NCI-H1694 treated with DMSO at 0.1 percent for 48 hours (cell line): ENCODE measurements at places on chromosomes 6 and 20.

DNA sequence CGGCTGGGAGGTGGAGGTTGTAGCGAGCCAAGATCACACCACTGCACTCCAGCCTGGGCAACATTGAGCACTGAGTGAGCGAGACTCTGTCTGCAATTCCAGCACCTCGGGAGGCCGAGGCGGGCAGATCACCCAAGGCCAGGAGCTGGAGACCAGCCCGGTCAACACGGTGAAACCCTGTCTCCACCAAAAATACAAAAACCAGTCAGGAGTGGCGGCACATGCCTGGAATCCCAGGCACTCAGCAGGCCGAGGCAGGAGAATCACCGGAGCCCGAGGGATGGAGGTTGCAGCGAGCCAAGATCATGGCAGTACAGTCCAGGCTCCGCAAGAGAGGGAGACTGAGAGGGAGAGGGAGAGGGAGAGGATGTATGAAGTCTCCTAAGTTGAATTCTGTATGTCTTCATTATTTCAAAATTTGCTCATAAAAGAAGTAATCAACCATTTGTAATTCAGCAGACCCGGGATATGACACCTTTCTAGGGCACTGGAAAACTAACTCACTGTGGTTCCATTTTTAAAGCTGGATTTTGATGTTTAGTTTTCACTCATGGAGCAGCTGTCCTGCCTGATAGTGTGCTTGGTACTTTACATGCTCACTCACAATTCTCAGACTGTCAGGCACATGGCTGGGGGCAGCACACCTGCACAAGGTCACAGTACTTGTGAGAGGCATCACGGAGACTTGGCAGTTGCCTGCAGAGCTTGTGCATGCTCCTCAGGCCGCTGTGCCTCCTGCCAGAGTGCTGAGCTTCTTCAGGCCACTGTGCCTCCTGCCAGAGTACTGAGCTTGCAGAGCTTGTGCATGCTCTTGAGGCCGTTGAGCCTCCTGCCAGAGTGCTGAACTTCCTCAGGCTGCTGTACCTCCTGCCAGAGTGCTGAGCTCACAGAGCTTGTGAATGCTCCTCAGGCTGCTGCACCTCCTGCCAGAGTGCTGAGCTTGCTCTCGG, 106.2 kb downstream of the ERMARD start:
- DNase-seq, result no peak

- no peak for DNase-seq
Observed at GRCh38 chr6:7155871-7156579, 48.3 kb downstream of the RREB1 start.

DNA sequence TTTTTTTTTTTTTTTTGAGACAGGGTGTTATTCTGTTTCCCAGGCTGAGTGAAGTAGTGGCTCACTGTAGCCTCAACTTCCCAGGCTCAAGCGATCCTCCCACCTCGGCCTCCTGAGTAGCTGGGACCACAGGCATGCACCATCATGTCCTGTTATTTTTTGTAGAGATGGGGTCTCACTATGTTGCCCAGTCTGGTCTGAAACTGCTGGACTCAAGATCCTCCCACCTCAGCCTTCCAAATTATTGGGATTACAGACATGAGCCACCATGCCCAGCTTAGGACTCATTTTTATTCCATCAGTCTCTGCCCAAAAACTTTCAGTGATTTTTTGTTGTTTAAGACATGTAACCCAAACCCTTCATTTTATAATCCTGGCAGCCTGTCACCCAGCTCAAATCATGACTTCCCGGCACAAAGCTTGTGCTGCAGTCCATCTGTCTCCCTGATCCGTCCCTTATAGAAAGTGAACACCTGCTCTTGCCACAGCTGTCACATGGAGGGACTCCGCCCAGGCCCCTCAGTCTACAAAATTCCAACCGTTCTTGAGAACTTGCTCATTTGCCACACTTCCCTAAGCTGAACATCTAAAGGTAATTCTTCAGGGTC, 183.9 kb upstream of the JARID2 start:
- peak; percentile 64 for DNase-seq

DNA sequence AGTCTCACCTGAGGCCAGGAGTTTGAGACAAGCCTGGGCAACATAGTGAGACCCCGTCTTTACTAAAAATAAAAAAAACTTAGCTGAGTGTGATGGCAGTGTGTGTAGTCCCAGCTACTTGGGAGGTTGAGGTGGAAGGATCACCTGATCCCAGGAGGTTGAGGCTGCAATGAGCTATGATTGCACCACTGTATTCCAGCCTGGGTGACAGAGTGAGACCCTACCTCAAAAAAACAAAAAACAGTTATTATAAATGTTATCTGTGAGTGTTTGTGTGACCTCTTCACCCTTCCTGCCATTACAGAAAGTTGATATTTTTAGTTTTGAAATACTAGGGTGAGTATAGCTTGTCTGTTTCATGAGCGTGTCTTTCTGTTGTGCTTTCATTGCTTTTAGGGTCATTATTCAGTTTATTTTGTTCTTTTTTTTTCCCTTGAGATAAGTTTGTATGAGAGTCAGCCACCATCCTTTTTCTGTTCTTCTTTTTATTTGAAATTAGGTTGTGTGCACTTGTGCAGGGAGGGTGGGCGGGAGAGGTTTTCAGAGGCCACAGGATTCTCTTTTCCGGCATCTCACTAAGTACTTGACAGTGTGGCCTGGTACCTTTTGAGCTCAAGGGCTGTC, 26.2 kb downstream of the CDYL start:
- no peak for DNase-seq

GRCh38 chr6:27753668-27754407, 158.4 kb downstream of the OR2B2 start:
- peak; percentile 75 for DNase-seq

DNA sequence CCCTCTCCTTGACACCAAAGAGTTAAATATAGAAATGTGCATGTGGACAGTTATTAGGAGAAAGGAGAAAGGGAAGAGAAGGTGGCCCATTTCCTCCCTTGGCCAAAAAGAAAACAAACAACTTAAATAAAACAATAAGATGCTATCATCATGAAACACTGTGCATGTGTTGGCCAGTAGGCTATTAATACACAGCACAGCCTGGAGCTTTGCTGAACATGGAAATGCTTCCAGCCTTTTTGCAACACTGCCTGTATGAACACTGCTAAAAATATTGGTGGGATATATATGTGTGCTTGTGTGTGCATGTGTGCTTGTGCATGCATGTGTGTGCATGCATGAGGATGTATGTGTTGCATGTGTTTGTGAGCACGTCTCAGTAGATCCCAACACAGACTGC, 100.4 kb downstream of the LY86 start:
- DNase-seq, result no peak

- no peak for DNase-seq
Observed at GRCh38 chr6:57147955-57148858, 23.9 kb upstream of the BAG2 start.

DNA sequence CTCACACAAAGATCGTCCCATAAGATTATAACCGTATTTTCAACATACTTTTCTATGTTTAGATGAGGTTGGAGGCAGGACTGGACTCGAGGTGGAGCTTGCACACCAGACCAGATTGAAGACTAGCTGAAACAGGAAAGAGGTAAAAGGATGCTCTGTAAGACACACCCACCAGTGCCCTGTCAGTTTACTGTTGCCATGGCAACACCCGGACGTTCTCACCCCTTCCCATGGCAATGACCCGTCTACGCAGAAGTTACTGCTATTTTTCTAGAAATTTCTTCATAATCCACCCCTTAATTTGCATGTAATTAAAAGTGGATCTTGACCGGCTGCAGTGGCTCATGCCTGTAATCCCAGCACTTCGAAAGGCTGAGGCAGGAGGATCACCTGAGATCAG, 13.6 kb upstream of the SRSF6 start:
- DNase-seq, result no peak

- peak; percentile 69 for DNase-seq
Observed at GRCh38 chr6:44237021-44237812, 9.7 kb upstream of the HSP90AB1 start.

GRCh38 chr6:81237226-81237625, 515.3 kb downstream of the TENT5A start:
- DNase-seq, result no peak

- DNase-seq, result no peak
Observed at GRCh38 chr20:32193996-32194395, 13.5 kb downstream of the PLAGL2 start.

DNA sequence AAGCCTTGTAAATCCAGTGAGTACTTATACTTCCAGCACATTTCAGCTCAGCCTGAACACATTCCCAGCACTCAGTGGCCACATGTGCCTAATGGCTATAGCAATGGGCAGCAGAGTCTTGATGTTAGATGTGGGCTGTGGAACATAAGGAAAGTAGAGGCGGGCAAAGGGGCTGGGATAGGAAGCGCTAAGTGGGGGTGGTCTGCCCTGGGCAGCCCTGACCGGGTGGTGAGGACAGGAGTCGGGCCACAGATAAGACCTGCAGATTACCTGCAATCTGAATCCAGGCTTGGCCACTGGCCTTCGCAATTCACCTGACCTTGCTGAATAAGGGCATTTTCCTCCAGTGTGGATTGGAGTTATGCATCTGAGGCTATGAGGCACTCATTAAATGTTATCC, 11.1 kb upstream of the HMGA1 start:
- no peak for DNase-seq

DNA sequence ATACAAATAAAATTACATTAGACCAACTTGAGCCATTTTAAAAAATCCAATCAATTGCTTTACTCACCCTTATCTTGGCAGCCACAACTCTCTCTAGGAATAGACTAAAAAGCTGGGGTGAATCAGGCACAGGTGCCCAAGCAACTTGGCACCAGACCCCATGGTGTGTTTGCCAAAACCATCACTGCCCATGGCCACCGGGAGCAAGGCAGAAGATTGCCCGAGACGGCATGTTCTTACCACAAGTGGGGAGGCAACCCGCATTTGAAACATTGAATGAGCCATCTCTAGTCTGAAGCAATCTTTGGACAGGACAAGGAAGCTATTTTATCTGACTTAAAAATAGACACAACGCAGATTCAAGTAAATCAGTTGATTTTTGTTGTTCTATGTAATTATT, 69.0 kb downstream of the SMLR1 start:
- DNase-seq, result no peak

DNA sequence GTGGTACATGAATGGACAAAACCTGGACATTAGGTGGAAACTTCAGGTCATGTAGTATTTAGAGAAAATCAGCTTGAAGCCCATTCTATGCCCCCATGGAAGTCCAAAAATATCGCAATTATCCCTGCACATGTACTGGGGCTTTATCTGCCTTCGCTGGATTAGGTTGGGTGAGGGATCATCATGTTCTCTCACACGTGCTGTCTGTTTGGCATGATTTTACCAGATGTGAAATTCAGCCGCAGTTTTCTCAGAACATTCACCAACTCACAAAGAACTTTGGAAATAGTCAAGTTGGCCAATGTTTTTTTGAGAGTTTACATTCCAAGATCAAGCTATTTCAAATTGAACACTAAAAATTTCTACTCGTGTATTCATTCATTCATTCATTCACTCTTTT, 459.8 kb upstream of the CITED2 start:
- DNase-seq, result no peak

DNA sequence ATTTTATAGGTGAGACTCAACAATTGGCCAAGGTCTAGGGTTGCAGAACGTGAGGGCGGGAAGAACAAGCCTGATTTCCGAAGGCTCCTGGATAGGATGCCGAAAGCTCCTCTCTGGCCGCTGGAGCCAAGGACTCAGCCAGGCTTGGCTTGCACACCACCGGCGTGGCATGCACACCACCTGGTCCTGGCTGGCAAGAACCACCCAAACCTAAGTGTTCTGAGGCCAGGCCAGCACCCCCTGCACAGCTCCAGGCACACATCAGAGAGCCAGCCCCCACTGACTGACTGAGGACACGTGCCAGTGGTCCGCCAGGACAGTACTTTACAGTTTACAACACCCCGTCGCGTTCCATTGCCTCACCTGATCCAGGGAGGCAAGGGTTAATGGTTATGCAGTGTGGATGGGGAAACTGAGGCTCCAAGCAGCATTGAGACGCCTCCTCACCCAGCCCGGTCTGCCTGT, 414 bp downstream of the TGM2 start:
- DNase-seq, result no peak

GRCh38 chr6:112237595-112237994, 16.8 kb downstream of the LAMA4 start:
- no peak for DNase-seq

DNA sequence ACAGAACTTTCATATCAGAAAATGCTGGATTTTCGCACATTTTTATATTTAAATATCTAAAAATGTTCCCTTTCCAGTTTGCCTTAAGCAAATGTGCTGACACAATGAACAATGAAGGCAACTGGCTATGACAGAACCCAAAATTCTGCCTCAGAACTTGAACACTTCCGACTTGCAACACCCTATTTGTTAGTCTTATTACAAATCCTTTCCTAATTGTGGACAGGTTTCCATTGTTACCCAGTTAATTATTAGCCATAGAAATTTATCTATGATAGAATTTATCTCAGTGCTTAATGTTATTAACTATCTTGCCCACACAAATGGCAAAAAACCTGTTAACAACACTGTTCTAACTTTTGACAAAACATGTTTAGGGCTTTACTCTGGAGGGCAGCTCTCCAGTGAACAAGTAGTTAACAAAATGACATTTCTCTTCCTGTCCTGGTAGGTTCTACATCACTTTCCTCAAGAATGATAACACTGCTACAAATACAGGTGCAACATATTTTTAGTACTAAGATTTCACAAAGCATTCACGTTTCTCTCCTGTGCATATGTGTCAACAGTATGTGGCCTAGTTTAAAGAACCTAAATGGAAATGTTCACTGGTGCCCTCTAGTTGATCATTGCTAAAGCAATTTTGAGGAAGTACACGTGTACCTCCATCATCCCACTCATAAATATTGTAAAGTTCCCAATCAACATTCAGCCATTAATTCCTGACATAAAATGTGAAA, 58.4 kb downstream of the HIVEP2 start:
- DNase-seq, result peak; percentile 4

DNA sequence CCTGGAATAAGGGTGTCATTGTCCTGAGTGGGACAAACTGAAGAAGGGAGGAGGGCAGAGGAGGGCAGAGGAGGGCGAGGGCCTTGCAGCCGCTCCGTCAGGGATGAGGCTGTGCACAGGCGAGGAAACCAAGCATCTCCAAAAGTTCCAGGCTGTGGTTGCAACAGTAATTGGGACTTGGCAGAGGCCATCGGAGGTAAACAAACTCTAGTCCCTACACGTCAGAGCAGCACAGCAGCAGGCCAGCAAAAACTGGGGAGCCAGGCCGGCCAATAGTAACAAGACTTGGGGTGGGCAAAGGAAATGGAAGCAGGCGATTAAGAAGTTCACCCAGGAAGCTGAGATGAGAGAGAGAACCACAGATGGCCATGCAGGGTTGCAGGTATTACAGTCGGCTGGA, 142.8 kb downstream of the SMOC2 start:
- no peak for DNase-seq

DNA sequence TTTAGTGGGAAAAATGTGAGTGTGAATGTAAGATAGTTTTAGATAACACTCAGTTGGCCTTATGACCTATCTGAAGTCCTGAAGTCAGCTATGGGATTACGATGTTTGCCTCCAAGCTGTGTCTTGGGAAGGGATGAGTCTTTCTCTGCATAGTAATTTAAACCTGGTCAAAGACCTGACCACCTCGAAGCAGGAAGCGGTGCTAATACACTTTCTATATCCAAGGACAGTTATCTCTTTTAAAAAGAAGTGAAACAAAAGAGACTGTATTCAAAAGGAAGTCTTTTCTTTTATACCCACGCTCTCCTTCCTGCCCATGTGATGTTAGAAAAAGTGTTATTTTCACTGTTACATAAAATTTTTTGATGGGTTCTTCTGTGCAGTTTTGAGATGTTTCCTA, 94.9 kb downstream of the JARID2 start:
- DNase-seq, result no peak

GRCh38 chr6:125182237-125183008, 28.9 kb downstream of the TPD52L1 start:
- no peak for DNase-seq
